A172 (cell line): ENCODE measurements at places on chromosomes 7 and 10. TPM values are rescaled to one million over a fixed set of nuclear protein-coding genes. Genes with fewer than 3 reads are reported as not detected.
A peak's percentile ranks its signal among the peaks of the same experiment; 100 is the strongest.

ITIH5 gene
- total RNA-seq = 0.09 and 0.14 TPM in 2 replicates

CRHR2 gene
- not detected in 2 replicates for total RNA-seq

CNNM1 gene
- not detected in 2 replicates for total RNA-seq

OR2A5 gene
- not detected in 2 replicates for total RNA-seq

GRCh38 chr10:6918305-6918704 lies 338.2 kb upstream of the PRKCQ start:
- DNase-seq = no peak

GRCh38 chr10:28714401-28715053 lies 37.2 kb downstream of the BAMBI start:
- DNase-seq = no peak

DNA sequence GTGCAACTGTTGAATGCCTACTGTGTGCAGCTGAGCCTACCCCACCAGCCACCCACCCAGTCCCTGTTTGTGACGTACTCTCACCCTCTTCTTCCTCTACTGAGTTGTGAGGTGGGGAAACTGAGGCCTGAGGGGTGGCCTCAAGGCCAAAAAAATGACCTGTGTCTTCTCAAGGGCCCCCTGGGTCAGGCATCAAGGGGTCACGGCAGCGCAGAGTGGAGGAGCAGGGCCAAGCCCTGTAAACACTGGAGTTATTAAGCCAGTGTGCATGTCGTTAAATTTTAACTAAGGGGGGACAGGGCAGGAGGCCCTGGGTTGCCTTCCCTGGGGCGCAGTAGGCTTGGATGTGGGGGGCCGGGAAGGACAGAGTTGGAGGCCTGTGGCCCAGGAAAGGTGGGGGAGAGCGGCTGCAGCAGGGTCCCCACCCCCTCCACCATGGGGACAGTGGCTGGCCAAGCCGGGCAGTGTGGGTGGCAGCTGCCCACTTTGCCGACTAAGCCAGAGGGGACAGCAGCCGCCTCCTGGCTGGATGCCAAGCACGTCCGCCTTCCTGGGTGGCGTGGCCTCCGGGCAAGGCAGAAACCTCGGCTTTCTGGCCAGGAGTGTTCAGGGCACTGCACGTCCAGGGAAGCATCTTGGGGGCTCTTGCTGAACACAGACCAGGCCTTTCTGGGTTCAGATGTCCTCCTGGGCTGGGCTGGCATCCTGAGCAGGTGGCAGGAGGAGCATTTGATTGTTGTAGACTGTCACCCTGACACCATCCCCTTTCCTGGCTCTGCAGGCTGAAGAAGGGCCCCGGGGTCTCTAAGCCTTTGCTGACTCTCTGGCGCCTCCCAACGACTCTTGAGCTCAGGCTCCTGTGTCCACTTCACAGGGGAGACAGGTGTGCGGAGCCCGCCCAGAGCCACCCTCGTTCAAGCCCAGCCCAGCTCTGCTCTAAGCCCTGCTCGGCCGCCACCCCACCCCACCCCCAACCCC lies 1.9 kb downstream of the SLC29A4 start:
- peak; percentile 16 for DNase-seq

DNA sequence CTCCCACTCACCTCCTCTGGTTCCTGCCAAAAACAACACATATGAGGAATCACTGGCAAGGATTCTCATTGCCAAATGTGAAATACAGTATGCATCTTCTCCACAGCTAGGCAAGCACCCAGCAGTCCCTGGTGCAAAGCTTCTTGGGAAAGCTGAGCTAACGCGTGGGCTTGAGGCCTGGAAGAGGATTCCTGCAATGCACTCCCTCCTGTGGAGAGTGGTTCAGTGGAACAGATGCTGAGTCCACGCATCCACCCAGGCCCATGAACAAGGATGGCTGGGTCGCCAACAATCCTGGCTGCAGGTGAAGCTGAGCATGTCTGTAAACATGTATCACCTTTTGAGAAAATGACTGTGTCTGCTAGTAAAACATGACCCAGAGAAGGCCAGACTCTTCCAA lies 113.2 kb upstream of the CHST15 start:
- no peak for DNase-seq
